ENCODE measurements at places on chromosomes 13 and 19.

- no peak for DNase-seq
These were observed 142.3 kb downstream of the PCCA start for GRCh38 chr13:100231176-100231575.

DNA sequence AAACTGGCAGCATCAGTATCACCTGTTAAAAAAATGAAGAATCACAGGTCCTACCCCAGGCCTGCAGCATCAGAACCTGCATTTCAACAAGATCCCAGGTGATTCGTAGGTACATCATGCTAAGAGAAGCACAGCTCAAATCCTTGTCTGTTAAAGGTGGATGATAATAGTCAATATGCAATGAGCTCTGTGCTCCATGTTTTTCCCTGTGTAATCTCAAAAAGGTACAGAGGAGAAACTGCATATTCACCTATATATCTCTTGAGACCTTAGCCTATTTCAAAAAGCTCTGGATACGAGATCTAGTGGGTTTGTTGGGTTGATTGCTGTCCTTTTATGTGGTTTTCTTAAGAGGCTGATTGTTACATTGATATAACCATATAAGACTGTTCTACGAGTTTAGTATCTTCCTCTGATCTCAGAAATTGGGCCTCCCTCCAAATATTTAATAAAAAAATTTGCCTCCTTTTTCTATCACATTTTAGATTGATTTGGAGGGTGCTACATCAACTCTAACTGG lies 148.9 kb downstream of the DCT start:
- no peak for DNase-seq

- no peak for DNase-seq
These were observed 6.5 kb downstream of the TNFSF13B start for GRCh38 chr13:108276060-108276459.

GRCh38 chr19:14495672-14496028 lies 277 bp downstream of the GIPC1 start:
- DNase-seq = no peak

GRCh38 chr19:5985098-5985783 lies 7.3 kb upstream of the RANBP3 start:
- DNase-seq = no peak

DNA sequence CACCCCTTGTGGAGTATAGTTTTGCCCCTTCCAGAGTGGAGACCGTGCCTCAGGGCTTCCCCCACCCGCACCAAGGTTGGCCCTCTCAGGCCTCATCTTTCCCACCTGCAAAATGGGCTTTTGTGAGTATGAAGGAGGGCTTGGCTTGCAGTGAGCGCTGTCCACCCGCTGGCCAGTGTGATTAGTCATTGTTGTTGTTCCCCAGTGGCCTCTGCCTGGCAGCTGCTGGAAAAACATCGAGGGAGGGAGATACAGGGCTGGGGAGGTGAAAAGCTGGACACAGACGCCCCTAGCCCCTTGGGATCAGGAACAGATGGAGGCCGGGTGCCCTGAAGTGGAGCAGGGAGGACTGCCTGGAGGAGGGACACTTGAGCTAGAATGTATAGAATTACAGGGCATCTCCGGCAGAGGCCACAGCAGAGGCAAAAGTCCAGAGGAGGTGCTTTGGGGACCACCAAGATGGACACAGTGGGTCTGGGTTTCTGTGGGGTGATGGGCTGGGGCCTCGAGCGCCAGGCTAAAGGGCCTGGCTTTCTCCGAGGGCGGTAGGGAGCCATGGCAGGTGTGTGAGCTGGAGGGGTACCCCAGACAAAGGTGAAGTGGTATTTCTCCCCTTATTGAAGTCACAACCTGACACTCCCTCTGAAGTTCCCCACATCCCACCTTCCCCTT lies 3.9 kb upstream of the IL12RB1 start:
- no peak for DNase-seq

- no peak for DNase-seq
These were observed 11.1 kb downstream of the IRGC start for GRCh38 chr19:43726736-43727592.

- no peak for DNase-seq
These were observed 4.9 kb downstream of the ARHGEF1 start for GRCh38 chr19:41887711-41888382.

DNA sequence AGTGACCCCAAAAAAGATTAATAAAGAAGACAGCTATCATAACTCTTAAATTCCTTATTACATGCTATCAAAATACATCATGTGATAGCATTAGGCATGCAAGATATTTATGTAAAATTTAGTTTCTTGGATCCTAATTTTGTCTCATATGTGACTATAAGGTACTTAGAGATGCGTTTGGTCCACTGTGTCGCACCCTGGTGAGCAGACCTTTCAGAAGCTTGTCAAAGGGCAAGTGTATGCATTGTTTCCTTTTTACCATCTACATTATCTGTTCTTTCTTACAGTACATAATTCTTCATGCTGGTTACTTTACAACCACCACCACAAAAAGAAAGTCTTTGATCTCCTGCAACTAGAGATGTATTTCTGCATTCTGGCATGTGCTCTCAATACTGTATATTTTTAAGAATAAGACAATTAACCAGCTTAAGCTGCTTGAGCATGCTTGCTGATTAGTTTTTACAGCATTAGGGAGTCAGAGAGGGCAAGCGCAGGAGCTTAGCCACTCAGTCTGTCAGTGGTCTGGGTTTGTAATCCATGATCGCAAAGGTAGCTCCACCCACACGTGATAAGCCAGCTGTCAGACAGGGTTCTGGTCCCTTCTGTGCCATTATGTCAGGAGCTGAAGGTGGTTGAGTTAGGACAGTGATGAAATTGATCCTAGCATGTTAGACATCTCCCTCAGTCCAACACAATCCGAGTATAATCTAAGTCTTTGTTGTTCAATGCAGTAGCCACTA lies 500.9 kb downstream of the MYO16 start:
- no peak for DNase-seq

DNA sequence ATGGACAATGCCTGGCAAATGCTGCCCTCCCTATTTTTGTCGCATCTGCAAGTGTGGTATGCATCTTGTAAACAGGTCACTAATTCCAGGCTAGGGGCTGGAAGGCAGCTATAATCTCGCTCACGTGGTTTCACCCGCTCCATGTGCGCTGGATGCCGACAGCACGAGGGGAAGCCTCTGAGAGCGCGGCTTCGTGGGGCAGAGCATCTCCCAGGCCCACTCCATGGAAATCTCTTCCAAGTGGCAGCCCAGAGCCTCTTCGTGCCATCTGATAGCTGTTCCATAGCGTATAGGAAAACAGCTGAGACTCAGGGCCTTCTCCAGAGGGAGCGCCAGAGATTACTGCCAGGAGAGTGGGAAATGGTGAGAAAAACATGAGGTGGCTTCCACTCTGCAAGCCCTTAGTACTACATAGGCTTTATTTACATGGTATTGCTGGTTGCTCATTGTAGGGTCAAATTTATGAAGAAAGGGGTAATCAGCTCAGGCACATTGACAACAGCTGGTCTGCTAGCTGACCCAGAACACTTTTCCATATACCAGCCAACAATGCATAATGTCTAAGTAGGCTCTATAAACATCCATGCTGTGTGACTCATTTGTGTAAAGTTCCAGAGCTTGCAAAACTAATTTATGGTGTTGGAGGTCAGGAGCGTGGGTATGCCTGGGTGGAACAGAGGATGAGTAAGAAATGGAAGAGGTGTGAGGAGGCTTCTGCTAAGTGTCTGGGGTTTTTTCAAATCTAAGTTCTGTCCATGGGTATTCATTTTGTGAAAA lies 165.2 kb downstream of the SHISA2 start:
- peak; percentile 84 for DNase-seq

GRCh38 chr19:5035793-5036697 lies 67.1 kb downstream of the KDM4B start:
- DNase-seq = no peak

- DNase-seq = no peak
These were observed 9.2 kb upstream of the TNFSF14 start for GRCh38 chr19:6679139-6679538.

GRCh38 chr13:99258946-99259345 lies 767 bp upstream of the GPR18 start:
- no peak for DNase-seq

- no peak for DNase-seq
These were observed at the start of gene C19orf12 for GRCh38 chr19:29714953-29715700. Gene C19orf12, minus strand, starts transcription at chr19:29715261. Its CDS starts 6,848 bp downstream, at chr19:29708413.

DNA sequence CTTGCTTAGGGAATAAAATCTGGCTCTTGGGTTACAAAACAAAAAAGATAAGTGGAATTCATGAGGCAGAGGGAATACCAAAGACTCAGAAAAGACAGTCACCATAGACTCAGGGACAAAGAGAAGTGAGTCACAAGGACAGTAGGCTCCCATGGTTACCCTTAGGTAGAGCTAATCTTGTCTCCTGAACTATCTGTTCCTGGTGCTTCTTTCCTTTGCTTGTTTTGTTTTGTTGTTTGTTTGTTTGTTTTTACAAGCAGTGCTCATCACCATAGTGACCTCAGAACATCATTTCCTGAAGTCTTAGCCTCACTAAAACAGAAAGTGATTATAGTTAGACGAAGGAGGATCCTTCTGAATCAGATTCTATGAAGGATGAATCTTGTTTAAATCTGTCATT lies 142.3 kb upstream of the SOX21 start:
- no peak for DNase-seq

GRCh38 chr13:29457299-29457698 lies 138.2 kb downstream of the SLC7A1 start:
- peak; percentile 65 for DNase-seq

GRCh38 chr13:74273581-74273980 lies 139.4 kb upstream of the KLF12 start:
- no peak for DNase-seq

GRCh38 chr19:15758379-15758778 lies 20.6 kb downstream of the OR10H3 start:
- DNase-seq = no peak

DNA sequence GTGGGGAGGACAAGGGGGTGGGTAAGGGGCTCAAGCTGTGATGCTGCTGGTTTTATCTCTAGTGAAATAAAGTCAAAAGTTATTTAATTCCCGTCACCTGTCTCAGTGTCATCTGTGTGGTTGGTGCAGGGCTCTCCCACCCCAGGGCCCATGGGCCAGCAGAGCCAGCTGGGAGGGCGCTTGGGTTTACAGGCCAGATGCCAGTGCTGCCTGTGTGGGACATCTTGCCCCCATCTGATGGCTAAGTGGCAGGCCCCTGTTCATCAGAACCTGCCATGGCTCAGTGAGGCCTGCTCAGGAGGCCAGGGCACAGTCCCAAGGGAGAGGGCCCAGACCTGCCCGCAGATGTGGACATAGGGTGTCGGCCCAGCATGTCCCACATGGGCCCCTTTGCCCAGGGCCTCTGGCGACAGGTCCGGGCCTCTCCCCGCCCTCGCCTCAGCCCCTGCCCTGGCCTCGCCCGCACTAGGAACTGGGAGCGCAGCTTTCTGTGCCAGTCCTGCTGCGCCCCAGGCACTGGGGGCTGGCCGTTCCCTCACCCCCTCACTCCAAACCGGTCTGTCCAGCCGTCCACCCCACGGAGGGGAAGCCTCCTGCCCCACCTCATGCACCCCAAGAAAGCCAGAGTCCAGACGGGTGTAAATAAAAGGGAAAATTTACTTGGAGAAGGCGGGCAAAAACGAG lies 5.3 kb downstream of the ZNF296 start:
- no peak for DNase-seq

DNA sequence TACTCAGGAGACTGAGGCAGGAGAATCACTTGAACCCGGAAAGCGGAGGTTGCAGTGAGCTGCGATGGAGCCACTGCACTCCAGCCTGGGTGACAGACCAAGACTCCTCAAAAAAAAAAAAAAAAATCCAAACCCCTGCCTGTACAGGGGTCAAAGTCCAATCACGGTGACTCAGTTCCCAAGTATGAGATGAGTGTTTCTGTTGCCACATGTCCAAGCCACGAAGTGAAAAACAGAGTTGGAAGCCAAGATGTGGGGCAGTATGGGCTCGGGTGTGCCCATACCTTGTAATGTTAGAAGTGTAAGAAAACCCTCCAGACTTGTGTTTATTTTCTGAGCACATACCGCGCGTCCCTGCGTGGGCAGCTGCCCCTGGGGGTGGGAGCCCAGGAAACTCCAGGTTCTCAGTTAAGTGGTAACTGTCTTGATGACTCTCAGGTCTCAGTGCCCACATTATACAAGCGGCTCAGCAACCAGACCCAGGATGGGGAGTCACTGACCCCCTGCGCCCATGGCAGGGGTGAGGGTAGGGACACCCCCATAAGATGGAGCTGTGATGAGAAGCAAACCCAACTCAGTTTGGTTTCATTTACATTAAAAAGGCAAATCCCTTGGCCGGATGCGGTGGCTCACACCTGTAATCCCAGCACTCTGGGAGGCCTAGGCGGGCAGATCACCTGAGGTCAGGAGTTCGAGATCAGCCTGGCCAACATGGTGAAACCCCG lies 1.2 kb upstream of the GPX4 start:
- peak; percentile 99 for DNase-seq

- DNase-seq = no peak
These were observed 153.8 kb upstream of the SERP2 start for GRCh38 chr13:44219577-44220548.

- DNase-seq = no peak
These were observed 112.3 kb downstream of the GPC6 start for GRCh38 chr13:93338906-93339305.

- peak; percentile 88 for DNase-seq
These were observed 2.9 kb downstream of the IER2 start for GRCh38 chr19:13152974-13153568.

DNA sequence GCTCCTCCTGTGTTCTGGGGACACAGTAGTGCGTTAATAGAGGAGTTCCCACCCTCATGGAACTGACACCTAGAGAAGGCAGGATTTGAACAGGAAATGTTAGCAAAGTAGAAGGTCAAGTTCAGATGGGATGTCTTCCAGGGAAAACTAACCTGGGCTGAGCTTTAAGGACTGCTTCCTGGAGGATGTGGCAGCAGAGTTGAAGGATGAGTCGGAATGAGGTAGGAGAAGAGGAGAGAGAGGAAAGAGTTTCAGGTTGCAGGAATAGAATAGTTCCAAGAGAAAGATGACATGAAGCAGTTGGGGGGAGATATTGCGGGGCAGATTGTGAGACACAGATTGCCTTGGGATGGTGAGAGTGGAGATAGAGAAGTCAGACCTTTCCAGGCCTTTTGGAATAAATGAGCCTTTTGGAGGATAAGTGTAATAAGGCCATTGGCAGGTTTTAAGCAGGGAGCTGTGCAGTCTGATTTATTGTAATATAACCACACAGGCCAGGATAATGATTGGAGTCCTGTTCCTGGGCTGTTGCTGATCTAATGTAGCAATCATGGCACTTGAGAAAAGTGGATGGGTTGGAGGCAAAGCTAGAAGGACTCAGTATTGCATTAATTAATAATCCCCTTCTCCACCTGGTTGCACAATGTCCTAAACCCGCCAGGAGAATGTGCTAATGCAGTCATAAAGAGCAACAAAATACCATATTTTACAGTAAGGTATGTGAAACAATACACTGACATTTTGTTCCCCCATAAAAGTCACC lies 205.4 kb downstream of the SHISA2 start:
- DNase-seq = no peak

DNA sequence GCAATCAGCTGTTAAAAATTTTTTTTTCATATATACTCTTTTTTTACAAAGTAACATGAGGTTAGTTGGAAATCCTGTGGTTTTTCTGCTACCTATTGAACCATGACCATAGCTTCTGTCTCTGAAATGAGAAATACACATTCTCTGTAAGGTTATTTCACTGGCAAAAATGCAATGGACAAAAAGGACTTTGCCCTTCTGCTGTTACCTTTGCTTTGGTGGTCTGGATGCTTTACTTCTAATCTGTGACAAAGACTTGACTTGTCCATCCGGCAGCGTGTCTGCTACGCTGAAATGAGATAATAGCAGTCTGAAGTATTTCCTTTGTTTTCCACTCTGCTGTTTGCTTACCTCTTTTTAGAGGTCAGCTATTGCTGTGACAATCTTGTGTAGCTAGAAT lies 412.8 kb downstream of the SLITRK6 start:
- DNase-seq = no peak
